Thoracic aorta (tissue), 2 donors: ENCODE measurements at places on chromosomes 3 and 15.

- DNase-seq: no peak
These were observed 32.1 kb upstream of the RFTN1 start for GRCh38 chr3:16545413-16546185.

- DNase-seq: no peak
These were observed 24.4 kb upstream of the ABHD10 start for GRCh38 chr3:111954228-111954990.

- no peak for DNase-seq
These were observed 7.7 kb downstream of the ARNT2 start for GRCh38 chr15:80411788-80412288.

GRCh38 chr15:27899583-27900285, 199.4 kb downstream of the OCA2 start:
- DNase-seq: no peak

DNA sequence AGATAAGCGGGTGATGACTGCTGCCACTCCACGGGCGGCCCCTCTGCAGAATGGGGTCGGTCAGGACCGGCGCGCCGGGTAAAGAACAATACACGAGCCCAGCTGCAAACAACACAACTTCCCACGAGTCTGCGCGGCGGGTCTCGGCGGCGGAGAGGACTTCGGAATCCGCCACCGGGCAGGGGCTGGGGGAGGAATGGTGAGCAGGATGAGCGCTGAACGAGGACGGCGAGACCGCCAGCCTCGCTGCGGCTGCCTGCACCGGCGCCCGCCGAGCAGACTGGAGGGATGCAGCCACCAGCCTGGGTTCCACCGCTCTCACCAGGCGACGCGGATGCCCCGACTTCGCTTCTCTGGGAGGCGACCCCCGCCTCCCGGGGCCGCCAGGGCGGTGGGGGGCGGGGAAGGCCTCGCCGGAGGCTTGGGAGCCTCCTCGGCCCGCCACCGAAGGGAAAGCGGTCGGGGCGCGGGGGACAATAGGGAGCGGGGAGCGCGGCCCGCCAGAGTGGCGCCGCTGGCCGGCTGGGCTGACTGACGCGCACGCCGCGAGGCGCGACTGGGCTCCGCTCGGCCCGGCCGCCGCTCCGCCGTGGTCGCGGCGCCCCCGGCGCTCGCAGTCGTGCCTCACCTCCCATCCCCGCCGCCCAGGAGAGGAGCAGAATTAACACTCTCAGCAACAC, 515 bp downstream of the ADAM10 start:
- no peak for DNase-seq

- no peak for DNase-seq
These were observed 5.1 kb downstream of the SCAMP2 start for GRCh38 chr15:74868059-74868458.

- DNase-seq: no peak
These were observed 215.2 kb upstream of the BCHE start for GRCh38 chr3:166052440-166052839.

DNA sequence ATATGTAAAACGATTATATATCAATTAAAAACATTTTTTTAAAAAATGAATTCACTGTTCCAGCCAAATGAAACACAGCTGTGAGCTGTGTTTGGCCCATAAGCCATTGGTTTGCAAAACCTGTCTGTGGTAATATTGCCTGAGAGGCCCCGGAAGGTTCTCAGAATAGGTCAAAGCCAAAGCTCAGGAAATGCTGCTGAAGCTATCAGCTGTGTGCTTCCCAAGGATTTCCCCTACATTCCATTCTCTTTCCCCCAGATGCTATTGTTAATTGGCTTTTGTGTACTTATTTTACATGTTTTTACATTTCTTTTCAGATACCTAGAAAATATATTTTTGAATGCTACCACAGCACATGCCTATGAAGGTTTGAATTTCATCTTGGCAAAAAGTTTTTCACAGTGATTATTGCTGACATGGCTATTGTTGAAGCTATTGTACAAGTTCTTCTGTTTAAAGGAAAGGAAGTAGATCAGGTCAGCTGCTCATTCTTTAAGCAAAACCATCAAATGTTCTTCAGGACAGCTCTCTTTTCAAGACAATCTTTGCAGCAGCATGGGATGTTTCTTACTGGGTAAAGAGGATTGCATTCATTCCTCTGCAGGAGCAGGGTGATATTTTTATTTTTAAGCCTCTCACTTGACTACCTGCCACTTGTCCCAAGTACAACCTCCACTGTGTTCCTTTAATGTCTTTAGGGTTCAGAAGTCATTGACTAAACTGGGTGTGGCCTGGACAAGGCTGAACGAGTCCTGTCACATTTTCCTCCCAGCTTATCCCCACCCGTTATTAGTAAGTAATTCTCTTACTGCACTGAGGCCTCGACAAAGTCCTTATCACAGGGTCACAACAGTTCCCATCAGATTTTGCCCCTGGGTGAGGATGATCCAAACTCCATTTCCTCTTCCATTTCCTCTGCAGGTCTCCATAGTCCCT, 26.3 kb upstream of the BNC1 start:
- DNase-seq: no peak

GRCh38 chr3:60504827-60505457, 746.3 kb downstream of the FHIT start:
- no peak for DNase-seq

GRCh38 chr3:112888381-112889085, 41.9 kb upstream of the CD200R1L start:
- DNase-seq: no peak

GRCh38 chr3:193795062-193795690, 202.2 kb downstream of the OPA1 start:
- no peak for DNase-seq

DNA sequence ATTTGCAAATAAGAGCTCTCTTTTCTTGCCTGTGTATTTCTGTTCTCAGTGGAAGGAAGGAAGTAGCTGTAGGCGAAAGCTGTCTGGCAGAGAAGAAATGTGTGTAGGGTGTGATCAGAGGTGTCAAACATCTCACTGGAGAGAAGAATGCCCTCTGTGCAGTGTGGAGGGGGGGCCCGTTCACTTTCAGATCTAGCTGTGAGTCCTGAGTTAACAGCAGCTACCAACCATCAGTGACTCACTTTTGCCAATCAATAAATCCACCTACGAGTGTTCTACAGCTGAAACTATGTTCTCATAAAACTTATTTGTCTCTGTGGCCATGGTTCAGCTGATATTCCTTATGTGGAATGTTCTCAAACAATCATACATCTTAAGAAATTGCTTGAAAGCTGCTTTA, 103.7 kb downstream of the FRMD4B start:
- DNase-seq: no peak

- DNase-seq: no peak
These were observed 51.0 kb downstream of the PLCL2 start for GRCh38 chr3:16935781-16936180.

GRCh38 chr3:47678446-47679338, 100.0 kb upstream of the CSPG5 start:
- no peak for DNase-seq

DNA sequence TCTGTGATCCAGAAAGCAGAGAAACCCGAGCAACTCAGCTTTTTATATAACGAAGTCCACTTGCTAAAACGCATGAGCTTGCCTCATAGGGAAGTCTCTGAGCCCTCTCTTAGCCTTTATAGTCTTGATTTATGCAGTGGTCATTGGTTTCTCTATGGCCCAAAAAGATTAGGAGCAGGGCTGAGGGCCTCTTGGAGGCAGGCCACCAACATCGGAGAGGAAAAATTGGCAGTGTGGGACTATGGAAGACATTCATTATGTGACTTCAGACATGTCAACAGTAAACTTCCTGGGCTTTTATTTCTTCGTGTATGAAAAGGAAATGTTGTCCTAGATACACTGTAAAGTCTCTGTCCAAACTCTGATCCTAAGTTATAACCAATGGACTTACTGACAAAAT, 13.5 kb downstream of the RAB8B start:
- DNase-seq: no peak

DNA sequence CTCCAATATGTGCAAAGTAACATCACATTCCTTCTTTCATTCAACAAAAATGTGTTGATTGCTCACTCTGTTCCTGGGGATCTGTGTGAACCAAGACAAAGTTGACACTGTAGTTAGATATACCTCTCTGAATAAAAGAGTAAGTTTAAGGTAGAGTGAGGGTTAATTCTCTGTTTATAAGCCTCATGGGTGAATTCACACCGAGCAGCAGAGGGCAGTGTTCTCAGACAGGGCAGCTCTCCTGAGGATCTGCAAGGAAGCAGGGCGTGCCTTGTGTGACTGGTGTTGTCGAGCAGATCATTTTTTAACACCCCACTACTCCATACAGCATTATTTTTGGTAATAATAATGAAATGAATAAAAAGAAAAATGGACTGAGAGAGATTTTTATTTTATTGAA, 34.4 kb downstream of the PAQR9 start:
- DNase-seq: no peak

GRCh38 chr3:117120014-117120413, 410.4 kb downstream of the TUSC7 start:
- DNase-seq: no peak

GRCh38 chr3:6799264-6799915, 61.5 kb upstream of the GRM7 start:
- no peak for DNase-seq

GRCh38 chr15:68558318-68559305, 20.2 kb upstream of the CORO2B start:
- no peak for DNase-seq

DNA sequence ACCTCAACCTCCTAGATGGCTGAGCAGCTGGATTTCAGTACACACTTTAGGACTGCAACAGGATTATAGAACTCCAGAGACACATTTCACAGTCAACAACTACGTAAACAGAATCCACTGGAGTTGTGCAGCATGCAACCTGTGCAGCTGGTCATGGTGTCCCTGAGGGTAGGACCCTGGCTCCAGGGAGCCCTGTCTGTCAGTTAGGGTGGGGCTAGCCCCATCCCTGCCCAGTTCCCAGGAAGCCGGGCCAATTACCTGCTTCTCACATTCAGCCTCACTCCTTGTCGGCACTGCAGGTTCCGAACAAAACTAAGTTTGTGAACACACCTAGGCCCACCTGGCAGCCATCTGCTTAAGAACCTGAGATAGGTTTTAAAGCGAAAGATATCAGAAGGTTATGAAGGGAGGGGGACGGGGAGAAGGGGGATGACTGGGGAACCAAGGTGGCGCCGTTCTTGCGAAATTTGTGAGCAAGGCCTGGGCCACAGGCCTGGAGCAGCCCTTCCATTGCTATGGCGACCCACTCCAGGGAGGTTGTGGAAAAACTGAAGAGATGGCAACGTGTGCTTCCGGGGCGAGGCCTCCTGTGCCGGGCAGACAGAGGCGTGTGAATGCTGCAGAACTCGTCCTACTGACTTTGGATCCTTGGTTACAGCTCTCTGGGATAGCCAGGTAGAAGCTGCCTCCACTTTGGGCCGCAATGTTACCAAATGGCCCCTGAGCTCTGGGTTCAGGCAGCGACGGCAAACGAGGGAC, 25.3 kb downstream of the ACSBG1 start:
- no peak for DNase-seq

DNA sequence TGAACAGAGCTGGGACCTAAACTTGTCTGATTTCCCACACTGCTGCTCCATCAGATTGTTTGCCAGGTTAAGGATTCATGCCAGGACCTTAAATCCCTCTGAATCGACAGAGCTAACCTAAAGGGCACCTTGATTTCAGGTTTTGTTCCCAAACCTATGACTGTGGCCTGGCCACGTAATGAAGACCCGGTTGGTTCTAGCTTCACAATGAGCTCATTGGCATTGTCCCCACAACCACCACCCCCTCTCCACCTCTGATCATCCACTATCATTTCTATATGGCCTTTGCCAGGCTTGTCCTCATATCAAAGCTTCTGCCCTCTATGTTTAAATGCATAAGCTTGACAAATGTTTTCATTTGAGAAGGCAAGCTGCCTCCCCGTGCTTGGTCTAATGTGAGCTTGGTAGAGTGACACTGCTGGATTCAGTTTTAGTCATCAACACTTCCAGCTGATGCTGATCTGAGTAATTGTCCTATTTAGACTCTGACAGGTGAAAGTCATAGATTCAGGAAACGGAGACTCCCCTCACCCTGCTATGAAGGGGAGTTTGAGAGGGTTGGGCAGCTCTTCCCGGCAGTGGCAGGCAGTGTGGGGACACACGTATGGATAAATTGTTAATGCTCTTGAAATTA, 407.1 kb upstream of the CFAP20DC start:
- no peak for DNase-seq

GRCh38 chr3:49717959-49718857, 1.3 kb downstream of the AMIGO3 start:
- DNase-seq: no peak

GRCh38 chr3:131326307-131326706, 55.3 kb upstream of the NUDT16 start:
- no peak for DNase-seq

GRCh38 chr3:141482245-141482922, 4.4 kb upstream of the RASA2 start:
- no peak for DNase-seq

- DNase-seq: no peak
These were observed 47.0 kb downstream of the RPLP1 start for GRCh38 chr15:69499521-69500211.

DNA sequence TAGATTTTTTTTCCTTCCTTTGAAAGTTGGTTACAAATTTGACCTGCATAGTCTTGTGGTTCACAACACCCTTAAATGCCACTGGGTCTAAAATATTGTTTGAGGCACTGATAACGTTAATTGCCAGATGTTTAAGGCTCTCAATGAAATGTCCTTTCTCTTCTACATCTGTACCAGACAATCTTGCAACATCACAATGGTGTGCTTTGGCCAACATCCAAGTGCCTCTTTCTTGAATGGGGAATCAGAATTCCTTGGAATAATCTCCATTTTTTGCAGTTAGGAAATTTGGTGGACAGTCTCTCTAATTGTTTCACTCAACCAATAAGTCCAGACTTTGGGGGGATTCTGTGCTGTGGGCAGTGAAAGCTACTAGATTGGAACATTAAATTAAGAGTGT, 26.0 kb upstream of the PEX5L start:
- no peak for DNase-seq

DNA sequence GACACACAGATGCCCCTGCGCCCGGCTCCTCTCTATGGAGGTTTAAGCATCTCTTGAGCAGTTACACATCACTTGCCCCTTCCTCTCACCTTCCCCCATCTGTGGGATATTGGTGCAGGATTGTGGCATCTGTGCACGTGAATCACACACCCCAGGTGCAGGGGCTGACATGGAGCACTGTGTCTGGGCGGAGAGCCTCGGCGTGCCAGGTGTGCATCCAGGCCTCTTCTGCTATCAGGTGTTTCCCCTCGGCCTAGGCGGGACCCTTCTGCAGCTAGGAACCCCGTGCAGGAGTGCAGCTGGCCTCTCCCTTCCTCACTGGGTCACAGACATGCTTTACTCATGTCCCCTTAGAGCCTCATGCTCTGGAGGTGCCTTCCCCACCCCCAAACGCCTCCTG, 33.4 kb upstream of the MUC13 start:
- DNase-seq: no peak

DNA sequence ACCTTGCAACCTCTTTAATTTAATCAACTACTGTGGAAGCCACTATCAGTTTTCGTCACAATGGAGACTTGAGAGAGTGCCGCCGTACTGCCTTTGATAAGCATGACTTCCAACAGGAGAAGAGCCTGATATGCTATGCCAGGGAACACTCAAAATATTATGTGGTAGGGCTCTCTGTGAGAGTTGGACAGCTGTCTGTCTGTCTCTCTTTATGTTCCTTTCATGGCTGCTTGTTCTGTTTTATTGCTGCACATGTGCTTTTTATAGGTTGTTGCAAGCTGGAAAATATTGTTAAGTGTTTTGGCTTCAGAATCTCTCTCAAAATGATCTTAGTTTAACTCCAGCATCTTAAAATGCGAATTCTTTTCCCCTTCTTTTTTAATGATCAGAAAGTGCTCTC, 249.4 kb upstream of the RARB start:
- no peak for DNase-seq
